Common myeloid progenitor, CD34-positive (primary cell): ENCODE measurements at places on chromosomes 2 and 18.

GRCh38 chr18:13268158-13269012 is 49.8 kb downstream of the LDLRAD4 start:
- DNase-seq = no peak

DNA sequence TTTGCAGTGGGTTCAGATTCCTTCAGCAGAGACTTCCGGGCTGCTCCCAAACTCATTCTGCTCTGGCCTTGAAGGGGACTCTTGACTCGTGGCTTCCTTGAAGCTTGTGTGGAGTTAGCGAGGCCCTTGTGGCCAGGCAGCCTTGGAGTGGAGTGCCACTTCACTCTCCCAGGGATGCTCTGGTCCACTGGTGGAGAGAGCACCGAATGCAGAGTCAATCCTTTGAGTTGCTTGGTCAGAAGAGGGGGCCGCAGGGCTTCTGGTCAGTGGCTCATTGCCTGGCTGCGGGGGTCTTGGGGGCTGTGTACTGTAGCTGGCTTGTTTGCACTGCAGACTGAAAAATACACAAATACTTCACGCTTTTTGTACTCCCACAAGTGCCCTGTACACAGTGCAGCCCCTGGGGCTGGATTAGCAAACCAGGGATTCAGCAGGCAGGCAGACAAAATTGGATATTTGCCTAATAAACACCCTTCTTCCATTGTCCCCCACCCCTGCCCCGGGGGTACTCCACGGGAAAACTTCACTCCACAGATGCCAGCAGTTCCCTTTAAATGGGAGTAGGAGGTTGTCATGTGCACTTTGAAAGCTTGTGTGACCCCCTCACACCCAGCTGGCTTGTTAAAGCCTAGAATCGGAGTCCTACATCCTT is 3.2 kb downstream of the GLI2 start:
- no peak for DNase-seq

DNA sequence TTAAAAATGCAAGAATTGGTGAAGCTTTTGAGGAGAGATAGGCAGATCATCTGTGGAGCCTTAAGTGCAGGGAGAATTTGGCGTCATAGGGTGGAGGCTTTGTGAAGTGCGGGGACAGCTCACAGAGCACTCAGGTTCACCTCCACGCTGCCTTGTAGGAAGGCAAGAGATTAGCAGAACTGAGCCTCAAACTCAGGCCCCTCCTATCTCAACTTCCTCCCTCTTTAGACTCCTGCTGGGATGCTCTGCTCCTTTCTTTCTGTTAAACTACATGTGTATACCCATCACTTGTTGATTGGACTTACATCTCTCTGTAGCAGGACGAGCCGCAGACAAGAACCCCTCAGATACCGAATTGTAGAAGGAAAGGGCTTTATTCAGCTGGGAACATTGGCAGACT is 422.2 kb downstream of the SETBP1 start:
- no peak for DNase-seq

DNA sequence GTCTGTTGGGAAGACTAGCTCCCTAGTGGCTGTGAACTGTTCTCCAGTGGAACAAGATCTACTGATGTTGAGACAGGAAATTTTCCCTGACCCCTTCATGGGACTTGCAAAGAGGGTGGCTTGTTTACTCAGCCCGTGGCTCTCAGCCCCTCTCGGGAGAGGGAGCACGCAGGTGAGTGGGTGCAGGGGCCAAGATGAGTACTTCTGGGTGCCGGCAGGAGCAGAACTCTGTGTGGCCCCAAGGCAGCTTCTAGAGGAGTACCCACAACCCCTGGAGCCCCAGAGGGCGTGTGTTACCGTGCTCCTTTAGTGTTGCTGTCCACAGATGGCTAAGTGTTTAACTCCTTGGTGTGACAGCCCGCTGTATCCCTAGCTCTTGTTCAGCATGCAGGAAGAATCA is 68.2 kb upstream of the CNGA3 start:
- DNase-seq = no peak

DNA sequence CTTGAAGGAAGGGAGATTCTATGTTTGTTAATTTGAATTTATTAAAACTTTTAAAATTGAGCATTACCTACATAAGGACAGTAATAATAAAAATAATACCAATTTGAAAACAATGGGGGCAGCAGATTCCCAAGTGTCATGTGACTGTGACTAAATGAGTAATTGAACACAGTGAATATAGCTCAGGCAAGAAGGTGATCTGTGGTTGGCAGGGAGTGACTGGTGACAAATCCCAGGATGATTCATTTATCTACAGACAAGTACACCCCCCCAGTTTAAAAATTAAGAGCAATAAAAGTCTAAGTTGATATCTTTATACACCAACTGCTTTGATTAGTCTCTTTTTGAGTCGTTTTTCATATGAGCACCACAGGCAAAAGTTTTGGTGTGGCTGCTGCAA is 299.5 kb downstream of the ARHGAP15 start:
- peak; percentile 13 for DNase-seq

GRCh38 chr2:41941831-41942230 is 106.0 kb upstream of the PKDCC start:
- DNase-seq = peak; percentile 46

- peak; percentile 65 for DNase-seq
Measured at GRCh38 chr2:205715831-205716525, 33.7 kb downstream of the NRP2 start.

GRCh38 chr2:168645696-168646338 is 156.6 kb upstream of the NOSTRIN start:
- peak; percentile 48 for DNase-seq

DNA sequence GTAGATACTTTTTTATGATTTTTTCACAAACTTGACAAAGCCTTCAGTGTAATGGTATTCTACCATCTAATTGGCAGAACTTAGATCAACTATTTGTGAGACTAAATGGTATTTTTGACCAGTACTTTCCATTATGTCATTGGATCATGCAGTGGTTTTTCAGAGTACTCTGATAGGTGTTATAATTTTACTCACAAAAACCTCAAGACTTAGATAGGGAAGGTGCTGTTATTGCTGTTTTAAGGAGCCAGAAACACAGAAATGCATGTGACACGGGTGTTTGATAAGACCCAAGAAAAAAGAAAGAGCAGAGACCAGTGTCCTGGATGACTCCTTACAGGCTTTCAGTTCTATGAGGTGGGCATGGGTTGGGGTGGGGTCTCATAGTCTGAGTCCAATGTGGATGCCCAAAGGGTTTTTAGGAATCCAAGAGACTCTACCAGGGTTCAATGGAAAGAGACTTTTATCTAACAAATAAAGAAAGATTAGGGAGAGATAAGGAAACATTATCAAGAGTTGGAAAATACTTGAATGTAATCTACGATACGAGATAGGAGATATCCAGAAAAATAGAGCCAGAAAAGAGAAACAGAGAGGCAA is 31.3 kb downstream of the SP140 start:
- no peak for DNase-seq

GRCh38 chr2:230895536-230896345 is 29.3 kb downstream of the GPR55 start:
- DNase-seq = no peak

GRCh38 chr2:192500550-192501200 is 305.9 kb upstream of the TMEFF2 start:
- no peak for DNase-seq

DNA sequence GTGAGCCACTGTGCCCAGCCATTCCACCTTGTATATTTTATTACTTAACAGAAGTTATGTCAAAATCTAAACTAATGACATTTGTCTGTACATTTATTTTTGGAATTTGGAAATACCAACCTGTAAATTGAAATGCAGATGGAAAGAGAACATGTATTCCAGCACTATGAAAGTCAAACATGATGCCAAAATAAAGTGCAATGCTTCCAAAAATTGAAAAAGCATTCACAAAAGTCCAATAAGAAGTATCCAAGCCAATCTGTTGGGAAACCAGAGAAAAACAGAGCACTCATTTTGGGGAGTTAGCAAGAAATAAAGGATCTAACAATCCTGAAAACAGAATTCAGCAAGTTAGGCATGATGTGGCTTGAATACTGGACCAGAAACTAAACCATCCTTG is 30.3 kb upstream of the NARS1 start:
- no peak for DNase-seq

DNA sequence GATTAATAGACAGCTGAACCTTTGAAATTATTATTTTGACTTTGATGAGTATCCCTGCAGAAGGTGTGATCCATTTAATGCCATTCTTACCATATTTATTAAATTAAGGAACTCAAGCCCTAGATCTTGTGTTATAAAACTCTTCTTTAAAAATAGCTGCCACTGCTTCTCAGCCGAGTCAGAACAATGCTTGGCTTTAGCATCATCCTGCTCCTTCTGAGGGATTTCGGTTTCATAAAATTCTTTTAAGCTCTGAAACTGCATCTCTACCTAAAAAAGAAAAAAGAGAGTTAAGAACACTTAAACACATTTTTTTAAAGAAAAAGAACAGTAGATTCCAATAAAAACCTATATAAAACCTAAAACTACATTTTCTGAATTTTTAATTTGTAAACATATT is 70.7 kb upstream of the TTN start:
- no peak for DNase-seq

GRCh38 chr18:79410731-79411613 is 15.2 kb downstream of the NFATC1 start:
- no peak for DNase-seq

GRCh38 chr2:174673440-174673839 is 75.8 kb upstream of the WIPF1 start:
- DNase-seq = no peak

DNA sequence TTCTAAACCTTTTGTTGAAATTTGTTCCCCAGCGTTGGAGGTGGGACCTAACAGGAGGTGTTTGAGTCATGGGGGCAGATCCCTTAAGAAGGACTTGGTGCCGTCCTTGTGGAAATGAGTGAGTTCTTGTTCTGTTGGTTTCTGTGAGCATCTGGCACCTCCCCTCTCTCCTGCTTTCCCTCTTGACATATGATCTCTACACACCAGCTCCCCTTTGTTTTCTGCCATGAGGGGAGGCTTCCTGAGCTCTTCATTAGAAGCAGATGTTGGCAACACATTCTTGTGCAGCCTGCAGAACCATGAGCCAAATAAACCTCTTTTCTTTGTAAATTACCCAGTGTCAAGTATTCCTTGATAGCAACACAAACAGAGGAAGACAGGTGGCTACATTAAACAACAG is 23.8 kb downstream of the NABP1 start:
- DNase-seq = no peak
